ENCODE measurements at places on chromosomes 16 and 17.

GRCh38 chr16:58578642-58579041 is 51.0 kb downstream of the CNOT1 start:
- no peak for DNase-seq

DNA sequence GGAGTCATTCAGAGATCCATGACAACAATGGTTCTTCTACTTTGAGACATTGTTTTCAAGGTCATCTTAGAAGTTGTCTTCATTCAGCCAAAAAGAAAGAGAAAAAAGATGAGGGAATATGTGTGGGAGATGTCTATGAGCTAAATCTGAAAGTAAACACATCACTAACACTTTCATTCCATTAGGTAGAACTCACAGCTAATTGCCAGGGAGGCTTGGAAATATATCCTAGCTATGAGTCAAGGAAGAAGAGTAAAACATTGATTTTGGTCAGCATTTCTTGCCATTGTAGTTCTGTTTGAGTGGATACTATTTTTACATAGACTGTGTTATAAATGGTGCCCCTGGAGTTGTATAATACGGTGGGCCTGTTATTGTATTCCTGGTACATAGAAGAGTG is 316.4 kb upstream of the MYOCD start:
- no peak for DNase-seq

DNA sequence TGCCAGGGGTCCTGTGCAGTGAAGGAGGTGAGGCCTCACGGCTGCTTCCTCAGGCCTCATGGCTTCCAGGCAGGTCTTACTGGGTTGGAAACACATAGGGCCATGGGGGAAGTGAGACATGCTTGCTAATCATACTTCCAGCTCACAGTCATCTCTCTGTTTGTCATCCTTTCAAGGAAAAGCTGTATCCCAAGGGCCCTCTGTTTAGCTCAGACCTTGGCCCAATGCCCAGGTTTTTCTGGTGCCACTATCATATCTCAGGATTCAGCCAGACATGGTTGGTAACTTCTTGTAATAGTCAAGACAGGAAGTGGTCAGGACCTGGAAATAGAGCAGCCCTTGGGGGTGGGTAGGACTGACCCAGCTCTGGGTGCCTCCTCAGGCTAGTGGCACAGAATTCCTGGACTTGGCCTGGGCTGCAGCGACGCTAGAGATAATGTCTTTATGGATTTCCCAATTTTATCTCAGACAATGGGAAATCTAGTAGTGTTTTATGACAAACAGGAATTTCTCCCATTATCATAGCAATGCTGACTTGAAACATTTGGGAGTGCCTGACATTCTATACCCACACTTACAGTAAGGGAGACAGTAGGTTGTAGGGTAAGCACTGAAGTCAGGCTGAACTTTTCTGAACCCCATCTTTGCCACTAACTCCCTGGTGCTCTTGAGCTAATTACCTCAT is 13.5 kb upstream of the ITGB3 start:
- DNase-seq: peak; percentile 97

GRCh38 chr17:51601622-51602261 is 341.4 kb downstream of the UTP18 start:
- DNase-seq: no peak

GRCh38 chr16:84884596-84885341 is 65.0 kb downstream of the CRISPLD2 start:
- DNase-seq: peak; percentile 48

- DNase-seq: peak; percentile 29
These were observed 22.3 kb downstream of the BAIAP2 start for GRCh38 chr17:81057079-81057730.

- no peak for DNase-seq
These were observed 21.2 kb downstream of the C1QTNF1 start for GRCh38 chr17:79045001-79045729.

GRCh38 chr17:75454193-75454592 is 2.2 kb upstream of the TMEM94 start:
- peak; percentile 92 for DNase-seq

GRCh38 chr16:56428091-56428490 is 2.7 kb upstream of the AMFR start:
- no peak for DNase-seq

DNA sequence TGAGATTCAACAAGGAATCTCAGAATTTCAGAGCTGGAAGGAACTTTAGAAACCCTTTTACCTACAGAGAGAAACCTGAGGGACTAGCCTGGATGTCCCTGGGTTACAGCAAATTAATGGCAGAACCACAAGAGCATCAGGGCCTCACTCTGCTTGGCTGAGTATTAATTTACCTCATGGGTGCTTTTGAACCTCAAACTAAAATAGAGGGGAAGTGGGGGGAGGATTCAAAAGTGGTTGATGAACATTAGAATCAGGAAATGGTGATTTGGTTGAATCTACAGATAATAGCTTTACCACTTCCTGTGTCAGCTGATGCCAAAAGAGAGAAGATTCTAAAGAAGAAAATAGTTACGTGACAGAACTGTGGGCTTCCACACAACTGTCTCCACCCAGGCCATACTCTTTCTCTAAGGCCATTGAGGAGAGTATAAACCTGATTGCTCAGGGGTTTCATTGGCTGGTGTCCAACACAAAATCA is 11.3 kb upstream of the SKAP1 start:
- no peak for DNase-seq

- DNase-seq: peak; percentile 73
These were observed 44.0 kb upstream of the AKTIP start for GRCh38 chr16:53546988-53547391.

DNA sequence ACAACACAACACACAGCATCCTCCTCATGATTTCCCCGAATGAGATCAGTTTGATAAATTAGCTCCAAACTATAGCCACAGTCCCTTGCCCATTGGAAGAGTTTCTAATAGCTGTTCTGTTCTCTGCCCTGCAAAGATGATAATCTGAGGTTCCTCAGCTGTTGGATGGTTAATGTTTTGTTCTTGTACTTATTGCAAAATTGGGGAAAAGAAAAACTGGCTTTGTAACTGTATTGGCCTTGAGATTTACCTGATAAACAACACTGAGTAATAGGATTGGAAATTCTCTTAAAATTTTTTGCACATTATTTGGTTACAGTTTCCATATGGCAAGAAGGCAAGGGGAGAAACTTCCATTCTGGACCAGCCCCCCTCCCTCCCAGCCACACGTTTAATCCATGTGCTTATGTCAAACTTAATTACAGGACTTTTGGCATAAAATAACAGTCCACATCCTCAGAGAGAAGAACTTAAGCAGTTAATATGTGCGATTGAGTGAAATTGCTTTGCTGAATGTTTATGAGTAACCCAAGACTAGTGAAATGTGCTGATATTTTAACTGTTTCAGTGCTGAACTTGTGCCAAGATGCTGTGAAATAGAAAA is 119.1 kb upstream of the ZFHX3 start:
- DNase-seq: no peak

DNA sequence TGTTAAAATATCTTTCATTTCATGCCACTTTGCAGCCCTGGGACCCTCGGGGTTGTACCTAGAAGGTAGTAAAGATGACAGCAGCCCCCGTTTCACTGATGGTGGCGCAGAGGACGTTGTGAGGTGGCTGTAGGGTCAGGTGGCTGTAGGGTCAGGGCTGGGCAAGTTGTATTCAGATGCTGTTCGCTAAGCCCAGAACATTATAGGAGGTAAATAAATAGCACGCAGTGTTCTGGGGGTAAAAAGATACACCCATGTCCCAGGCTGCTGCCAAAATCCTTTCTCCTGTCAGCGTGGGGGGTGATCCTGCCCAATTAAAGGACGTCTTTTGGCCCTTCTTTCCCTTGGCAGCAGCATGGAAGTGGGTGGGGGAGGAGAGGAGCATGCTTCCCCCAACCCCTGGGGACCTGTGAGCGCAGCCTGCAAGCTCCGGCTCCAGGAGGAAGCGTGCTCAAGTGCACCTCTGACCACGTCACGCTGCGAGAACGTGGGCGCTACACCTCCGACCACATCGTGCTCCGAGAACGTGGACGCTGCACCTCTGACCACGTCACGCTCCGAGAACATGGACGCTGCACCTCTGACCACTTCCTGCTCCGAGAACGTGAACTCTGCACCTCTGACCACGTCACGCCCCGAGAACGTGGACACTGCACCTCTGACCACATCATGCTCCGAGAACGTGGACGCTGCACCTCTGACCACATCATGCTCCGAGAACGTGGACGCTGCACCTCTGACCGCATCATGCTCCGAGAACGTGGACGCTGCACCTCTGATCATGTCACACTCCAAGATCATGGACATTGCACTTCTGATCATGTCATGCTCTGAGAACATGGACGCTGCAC is 182.1 kb downstream of the RPTOR start:
- DNase-seq: no peak

DNA sequence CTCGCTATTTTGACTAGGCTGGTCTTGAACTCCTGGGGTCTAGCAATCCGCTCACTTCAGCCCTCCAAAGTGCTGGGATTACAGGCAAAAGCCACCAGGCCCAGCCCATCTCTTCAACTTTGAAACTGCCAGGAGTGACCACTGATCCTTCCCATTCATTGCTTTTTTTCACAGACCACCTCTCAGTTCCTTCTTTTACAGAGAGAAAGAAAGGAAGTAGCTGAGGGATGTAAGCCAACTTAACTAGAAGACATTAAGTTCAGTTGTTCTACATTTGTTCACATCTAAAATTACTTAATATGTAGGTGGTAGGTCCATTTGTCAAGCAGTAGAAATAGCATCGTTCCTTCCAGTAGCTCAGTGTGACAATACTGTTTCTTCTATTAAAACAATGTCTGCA is 219.8 kb downstream of the STX8 start:
- no peak for DNase-seq

DNA sequence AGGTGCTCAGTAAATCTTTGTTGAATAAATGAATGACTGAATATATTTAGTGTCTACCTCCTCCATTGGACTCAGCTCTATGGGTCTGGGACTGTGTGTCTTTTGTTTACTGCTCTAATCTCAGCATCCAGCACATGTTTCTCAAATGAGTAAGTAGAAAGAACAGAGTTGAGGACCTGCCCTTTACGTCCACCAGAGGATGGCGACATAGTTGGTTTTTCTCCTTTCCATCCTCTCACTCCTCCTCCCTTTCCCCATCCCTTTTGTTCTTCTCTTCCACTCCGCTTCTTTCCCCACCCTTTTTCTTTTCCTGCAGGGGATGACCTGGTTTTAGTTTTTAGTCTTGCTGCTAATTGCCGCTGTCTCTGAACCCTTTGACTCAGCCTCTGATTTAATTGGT is 12.1 kb upstream of the CHP2 start:
- no peak for DNase-seq

- no peak for DNase-seq
These were observed 12.7 kb upstream of the TMEM98 start for GRCh38 chr17:32915245-32915644.

DNA sequence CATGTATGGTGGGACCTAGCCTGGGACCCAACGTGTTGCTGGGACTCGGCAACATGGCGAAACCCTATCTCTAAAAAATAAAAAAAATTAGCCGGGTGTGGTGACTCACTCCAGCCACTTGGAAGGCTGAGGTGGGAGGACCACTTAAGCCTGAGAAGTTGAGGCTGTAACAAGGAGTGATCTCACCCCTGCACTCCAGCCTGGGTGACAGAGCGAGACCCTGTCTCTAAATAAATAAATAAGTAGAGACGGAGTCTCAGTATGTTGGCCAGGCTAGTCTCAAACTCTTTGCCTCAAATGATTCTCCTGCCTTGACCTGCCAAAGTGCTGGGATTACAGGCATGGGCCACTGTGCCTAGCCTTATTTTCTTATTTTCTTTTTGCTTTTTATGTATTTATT is 10.1 kb upstream of the CNP start:
- no peak for DNase-seq

GRCh38 chr17:17940441-17940911 is 31.7 kb downstream of the TOM1L2 start:
- DNase-seq: peak; percentile 55

GRCh38 chr17:15513856-15514459 is 46.5 kb upstream of the CDRT4 start:
- DNase-seq: no peak

GRCh38 chr16:11229906-11230305 is 26.1 kb downstream of the SOCS1 start:
- no peak for DNase-seq
